ENCODE measurements at places on chromosomes 7 and 10.

- DNase-seq, result no peak
Observed at GRCh38 chr10:86044029-86044428, 322.6 kb downstream of the GRID1 start.

- peak; percentile 42 for DNase-seq
Observed at GRCh38 chr7:77439572-77439971, 23.4 kb upstream of the GSAP start.

- no peak for DNase-seq
Observed at GRCh38 chr10:30775779-30776591, 146.4 kb upstream of the LYZL2 start.

DNA sequence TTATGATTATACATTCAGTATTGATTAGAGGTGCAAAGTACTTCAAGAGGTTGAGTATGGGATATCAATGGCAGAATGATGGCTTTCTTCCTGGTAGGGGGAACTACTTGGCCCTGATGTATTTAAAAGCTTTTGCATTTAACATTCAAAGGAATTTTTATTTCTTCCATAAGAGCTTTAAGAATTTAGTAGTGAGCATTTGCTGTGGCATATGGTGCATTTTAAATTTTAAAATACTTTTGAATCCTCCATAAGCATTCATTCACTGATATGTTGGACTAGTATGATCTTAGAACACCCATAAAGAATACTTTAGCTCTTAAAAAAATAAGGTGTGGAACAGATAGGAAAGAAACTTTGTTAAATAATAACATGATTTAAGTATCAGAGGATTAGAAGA lies 191.9 kb upstream of the PPP1R3A start:
- no peak for DNase-seq

- no peak for DNase-seq
Observed at GRCh38 chr7:142792593-142792992, 21.8 kb downstream of the PRSS2 start.

GRCh38 chr7:98613601-98614425 lies 3.3 kb upstream of the NPTX2 start:
- DNase-seq, result peak; percentile 41

DNA sequence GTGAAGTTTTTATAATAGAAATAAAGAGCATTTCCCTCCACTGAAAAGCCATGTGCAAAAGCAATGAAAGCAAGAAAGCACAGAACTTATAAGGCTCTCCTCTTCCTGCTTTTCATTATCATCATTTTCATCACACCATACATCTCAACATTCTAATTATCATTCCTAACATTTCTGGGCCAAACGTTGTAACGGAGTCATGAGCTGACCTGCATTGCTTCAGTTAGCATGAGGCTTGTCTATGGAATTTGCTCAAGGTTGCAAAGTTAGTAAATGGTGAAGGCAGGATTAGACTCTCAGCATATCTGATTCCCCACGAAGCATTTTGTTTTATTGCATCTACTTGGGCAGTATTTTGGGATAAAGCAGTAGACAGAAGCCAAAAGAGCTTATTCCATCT lies 11.4 kb downstream of the SCIN start:
- no peak for DNase-seq

GRCh38 chr10:21505711-21506278 lies 19.7 kb downstream of the SKIDA1 start:
- no peak for DNase-seq

GRCh38 chr10:14456218-14456869 lies 125.6 kb upstream of the FRMD4A start:
- DNase-seq, result no peak

DNA sequence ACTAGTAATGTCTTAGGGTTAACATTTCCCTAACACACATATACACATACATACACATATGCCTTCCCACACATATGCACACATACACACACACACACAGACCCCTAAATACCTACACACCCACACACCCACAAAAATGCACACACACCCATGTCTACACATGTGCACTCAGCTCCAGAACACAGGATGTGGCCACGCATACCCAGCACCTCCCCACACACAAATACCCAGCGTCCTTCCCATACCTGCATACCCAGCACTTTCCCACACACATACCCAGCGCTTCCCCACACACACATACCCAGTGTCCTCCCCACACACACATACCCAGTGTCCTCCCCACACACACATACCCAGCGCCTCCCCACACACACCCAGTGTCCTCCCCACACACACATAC lies 534.9 kb downstream of the DNAJB6 start:
- DNase-seq, result no peak

GRCh38 chr10:86486856-86487255 lies 34.7 kb downstream of the WAPL start:
- no peak for DNase-seq
